ENCODE measurements at places on chromosomes 4 and X.

DNA sequence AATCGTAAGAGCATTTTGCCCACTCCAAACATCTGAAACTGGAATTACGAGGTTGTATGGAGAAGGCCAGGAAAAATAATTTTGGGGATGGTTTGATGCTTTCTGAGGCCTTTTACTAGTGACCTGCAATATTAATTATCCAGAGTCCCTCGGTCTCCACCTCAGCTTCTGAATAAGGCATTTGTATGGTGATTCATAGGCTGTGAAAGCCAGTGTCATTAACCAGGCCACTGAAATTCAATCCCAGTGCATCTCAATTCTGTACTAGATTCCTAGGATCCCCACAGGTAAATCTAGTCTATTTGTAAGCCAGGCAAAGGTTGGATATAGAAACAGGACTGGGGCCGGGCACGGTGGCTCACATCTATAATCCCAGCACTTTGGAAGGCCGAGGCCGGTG lies 135.4 kb upstream of the RBPJ start:
- no peak for DNase-seq

GRCh38 chr4:60389633-60390032 lies 810.5 kb upstream of the ADGRL3 start:
- DNase-seq, result no peak

GRCh38 chr4:15398732-15399131 lies 29.1 kb upstream of the C1QTNF7 start:
- DNase-seq, result no peak

- no peak for DNase-seq
These were observed 104.7 kb downstream of the CNOT6L start for GRCh38 chr4:77714514-77714913.

GRCh38 chr4:4862071-4862551 lies 2.6 kb downstream of the MSX1 start:
- no peak for DNase-seq

GRCh38 chr4:124708517-124709300 lies 3.8 kb downstream of the ANKRD50 start:
- DNase-seq, result no peak

- no peak for DNase-seq
These were observed 75.6 kb upstream of the SMARCA5 start for GRCh38 chr4:143437937-143438336.

GRCh38 chrX:136608295-136608933 lies 39.5 kb upstream of the CD40LG start:
- no peak for DNase-seq

DNA sequence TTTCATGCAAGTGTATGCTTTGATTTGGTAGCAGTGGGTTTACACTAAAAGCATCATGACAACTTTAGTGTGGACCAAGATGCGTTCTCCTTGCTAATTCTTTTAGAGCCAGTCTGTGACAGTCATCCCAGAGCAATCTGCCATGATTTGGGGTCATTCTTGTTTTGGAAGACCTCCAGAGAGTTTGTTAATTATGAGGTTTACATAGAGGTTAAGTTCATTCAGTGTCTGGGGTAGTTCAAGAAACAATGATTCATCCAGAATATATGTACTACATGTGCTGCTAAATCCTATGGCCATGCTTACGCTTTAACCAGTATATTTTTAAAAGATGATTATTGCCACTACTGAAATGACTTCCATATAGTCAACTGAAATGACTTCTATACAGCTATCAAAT lies 328.5 kb upstream of the AGA start:
- no peak for DNase-seq

DNA sequence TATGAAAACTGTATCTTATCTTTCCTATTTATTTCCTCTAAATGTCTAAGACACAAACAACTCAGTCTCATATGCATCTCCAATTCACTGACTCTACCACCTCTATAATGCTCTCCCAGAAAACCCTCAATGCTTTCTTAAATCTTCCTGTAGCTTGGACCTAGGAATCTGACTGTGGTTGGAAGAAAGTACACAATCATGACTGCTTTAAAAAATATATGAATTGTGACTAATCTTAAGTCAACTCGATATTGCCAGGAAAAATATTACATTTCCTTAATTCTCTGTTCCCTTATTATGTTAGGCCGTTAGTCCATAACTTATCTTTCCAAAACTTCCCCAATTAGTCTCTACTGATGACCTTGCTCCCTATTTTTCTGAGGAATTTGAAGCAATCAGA lies 87.0 kb downstream of the SPCS3 start:
- no peak for DNase-seq

GRCh38 chr4:176413171-176413570 lies 93.4 kb downstream of the SPCS3 start:
- DNase-seq, result no peak

DNA sequence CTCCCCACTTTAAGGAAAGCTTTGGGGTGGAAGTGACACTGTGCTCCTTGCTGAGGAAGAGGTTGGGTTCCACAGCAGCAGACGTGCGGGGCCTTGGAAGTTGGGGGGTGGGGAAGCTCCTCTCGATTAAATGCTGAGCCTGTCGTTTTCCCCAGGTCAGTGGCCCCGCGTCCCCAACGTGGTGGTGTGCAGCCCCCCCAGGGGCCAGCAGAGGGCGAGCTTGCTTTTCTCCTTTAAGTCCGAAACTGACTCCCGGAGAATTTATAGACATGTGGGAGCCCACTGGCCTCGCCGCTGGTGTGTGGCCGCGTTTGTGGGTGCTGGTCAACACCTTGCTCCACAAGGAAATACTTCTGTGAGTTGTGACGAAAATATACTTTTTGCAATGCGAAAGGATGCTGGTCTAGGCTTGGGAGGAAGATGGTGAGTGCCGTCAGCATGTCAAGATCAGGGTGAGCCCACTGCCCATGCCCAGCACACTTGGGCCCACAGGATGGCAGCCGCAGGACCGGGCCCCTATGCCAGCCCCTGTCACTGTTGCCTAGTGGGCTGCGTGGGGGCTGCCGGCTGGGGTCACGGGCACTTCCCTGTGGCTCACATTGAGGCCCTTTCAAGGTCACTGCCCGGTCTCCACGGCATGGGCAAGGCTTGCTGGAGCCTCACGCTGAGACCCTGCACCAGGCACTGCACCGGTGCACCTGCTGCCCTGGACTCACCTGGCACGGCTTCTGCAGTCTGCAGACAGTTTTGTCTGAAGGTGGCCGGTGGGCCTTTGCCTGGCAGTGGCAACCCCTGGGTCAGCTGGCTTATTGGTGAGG lies 9.4 kb downstream of the UVSSA start:
- peak; percentile 80 for DNase-seq

- no peak for DNase-seq
These were observed 26.1 kb downstream of the PALLD start for GRCh38 chr4:168522829-168523489.

DNA sequence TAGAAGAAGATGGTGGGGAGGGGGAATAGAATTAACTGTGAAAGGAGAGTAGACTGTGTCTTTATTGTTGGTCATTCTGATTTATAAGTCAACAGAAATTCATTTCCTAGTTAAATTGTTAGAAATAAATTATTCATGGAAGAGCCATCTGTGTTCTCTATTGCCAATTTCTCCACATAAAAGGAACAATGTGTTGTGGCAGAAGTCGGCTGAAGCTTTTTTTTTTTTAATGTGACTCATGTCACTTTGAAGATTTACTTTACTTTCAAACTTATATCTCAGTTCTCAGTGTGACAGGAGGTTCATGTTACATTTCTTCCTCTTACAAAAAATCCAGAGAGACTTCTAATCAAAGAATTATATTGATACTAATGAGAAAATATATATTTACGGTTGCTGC lies 60.5 kb downstream of the CPE start:
- no peak for DNase-seq

All from K562 (cell line).